ENCODE measurements at places on chromosomes 7 and 10.

GRCh38 chr10:109723305-109723704 is 200.0 kb downstream of the XPNPEP1 start:
- DNase-seq = no peak

DNA sequence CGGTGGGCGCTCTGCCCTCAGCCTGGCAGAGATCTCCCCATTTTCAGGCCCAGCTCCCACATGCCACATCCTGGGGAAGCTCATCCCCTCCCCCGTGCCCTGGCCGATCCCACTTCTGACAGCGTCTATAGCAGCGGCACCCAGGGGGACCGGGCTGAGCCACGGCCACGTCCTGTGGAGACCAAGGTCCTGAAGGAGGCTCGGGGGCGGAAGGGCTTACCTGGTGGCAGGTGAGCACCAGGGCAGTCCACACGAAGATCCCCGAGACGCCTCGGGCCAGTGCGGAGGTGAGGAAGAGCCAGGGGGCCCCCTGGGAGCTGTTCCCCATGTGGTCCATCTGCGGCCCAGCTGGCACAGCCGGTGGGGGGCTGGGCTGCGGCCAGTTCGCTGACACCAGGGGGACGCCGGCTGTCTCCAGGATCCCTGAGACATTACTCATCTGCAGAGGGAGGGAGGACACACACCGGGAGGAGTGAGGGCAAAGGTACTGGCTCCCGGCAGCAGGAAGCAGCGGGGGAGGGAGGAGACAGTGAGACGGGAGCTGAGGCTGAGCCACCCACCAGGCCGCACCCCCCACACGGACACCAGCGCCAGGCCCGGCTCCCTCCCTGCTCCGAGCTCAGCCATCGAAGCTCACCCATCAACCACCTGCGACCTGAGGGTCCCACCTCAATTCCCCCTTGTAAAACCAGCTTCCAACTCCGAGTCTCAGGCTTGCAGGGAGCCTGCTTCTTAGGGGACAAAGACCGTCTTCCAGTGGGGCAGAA is 776 bp downstream of the TMEM184A start:
- peak; percentile 78 for DNase-seq

- no peak for DNase-seq
Observed at GRCh38 chr7:42159130-42159529, 77.9 kb downstream of the GLI3 start.

DNA sequence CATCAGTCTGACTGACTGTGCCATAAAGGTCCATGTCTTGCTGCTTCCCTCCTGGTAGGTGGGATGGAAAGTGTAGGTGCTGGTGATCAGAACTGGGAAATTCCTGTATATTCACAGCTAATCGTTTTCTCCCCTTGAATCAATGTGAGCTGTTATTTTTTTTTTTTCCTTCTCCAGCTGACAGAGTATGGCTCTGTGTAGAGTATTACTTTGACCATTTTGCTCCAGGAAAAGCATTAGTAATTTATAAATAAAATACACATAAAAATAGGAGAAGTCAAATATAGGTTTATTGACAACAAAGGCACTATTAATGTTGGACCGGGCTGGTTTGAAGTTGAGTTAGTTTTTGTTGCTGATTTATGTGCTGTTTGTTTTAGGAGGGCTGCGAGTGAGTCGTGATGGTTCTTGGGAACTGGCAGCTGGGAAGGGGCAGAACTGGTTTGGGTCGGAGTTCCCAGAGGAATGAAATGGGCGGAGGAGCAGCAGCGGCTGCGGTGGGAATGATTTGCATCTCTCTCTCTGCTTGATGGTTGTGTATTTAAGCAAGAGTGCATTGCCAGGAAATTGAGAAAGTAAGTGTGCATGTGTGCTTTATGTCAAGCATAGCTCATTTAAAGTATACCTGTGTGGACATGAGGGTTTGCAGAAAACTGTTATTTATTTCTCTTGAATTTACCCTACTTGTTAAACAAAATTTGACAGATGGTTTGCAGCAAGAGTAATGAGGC is 80.9 kb downstream of the LRMDA start:
- peak; percentile 29 for DNase-seq

DNA sequence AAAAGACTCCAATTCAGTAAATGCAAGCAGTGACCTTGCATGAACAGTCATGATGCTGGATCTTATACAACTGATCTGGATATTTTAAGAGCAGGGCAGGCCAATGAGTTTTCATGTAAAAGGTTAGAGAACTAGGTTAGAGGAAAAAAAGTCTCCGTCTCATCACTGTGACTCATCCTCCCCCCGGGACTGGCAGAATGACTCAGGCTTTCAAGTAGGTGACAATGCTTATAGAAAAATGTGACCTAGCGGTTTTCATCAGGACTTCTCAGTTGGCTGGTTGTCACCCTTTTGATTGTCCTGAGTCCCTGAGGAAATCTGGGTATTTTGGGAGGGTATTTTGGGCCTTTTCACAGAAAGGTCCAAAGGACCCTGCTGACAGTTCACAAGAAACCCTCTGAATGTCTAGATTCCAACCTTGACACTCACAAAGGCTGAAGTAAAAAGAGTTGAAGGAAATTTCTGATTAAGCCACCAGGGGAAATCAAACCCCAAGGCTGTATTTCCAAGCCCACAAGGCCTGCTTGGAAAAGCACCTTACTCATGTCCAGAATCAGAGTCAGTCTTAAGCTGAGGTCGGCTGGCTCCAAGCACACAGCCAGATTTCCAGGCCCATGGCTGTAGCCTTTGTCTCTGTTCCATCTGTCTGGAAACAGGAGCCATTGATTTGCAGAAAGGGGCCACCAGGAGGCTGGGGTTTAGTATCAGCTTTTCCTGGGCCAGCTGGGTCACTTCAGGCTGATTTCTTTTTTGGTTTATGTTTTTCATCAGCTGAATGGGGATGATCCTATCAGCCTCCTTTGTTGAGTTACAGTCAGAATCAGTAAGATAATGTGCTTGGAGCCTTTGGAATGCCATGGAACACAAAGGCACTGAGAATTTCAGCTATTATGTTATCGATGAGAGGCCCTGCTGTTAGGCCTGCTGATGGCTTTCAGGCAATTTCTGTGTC is 226.4 kb upstream of the HABP2 start:
- DNase-seq = peak; percentile 41

DNA sequence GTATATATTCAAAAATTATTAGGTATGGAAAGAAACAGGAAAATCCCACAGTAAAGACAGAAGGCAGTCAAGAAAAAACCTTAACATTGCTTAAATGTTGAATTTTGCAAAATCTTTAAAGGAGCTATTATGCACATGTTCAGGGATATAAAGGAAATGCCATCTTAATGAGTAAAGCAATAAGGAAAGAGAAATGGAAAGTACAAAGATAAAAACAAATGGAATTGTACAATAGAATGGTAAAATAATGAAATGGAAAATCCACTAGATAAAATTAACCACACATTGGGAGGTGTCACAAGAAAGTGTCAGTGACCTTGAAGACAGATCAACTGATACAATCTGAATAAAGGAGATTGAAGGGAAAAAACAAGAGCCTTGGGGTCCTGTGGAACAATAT is 82.0 kb downstream of the KIF20B start:
- DNase-seq = no peak

DNA sequence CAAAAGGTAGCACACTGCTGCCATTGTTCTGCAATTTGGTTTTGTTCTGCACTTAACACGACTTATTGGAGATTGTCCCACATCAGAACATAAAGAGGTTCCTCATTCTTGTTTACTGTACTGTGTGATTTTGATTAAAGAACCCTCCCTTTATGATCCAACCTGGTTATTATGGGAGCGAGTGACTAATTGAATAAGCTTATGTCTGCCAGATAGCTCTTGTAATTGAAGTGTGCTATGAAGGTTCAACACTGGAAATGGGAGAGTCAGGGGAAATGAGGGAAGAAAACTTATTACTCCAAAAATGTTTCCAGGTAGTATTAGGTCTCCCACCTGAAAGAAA is 33.9 kb downstream of the CASP7 start:
- no peak for DNase-seq

- peak; percentile 72 for DNase-seq
Observed at GRCh38 chr10:132630666-132631337, 93.2 kb downstream of the INPP5A start.

DNA sequence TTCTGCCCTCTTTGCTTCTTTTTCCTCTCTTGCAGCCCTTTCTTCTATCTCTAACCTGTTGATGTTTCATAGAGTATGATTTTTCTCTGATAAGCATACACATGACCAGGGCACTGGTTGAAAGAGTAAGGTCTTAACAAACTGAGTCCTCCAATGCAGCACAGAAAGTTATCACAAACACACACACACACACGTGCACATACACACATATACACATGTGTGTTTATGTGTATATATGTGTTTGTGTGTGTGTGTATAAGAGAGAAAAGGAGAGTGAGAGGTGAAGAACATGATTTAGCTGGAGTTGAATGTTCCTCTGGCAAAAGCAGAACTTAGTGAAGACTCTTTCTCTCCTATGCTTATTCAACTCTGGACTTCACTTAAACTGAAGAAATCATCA is 130.0 kb downstream of the KLF6 start:
- DNase-seq = no peak

DNA sequence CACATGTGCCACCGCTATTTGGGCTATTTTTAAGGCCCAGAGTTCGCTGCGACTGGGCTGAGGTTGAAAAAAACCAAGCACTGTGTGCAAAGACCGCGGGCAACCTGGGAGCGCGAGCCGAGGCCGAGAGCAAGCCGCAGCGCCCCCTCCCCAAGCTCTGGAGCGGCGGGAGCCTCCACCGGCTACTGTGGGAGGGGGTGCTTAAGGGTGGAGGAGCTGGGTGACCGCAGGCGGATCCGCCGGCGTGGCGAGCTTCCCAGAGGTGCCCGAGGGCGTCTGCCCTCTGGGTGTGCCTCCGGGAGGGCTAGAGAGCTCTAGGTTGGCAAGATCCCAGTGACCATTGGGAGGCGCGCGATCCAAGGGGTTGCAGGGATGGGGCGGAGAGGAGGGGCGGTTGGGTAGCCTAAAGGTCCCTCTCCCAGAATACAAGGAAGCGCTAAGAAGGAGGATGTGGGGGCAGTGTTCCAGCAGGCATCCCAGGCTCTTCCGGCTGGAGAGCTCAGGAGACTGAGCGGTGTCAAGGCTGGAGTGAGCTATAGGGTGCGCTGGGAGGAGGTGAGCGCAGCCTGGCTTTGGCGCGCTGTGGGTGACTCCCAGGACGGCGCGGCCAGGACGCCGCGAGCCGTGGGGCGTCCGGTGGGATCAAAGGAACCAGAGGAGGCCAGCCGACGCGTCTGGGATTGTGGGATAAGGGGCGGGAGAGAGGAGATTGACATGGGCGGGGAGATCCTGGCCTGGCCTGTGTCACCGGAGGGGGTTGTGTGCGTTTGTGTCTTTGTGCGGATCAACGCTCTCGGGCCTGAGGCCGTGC is 8.0 kb downstream of the DLX5 start:
- DNase-seq = no peak

DNA sequence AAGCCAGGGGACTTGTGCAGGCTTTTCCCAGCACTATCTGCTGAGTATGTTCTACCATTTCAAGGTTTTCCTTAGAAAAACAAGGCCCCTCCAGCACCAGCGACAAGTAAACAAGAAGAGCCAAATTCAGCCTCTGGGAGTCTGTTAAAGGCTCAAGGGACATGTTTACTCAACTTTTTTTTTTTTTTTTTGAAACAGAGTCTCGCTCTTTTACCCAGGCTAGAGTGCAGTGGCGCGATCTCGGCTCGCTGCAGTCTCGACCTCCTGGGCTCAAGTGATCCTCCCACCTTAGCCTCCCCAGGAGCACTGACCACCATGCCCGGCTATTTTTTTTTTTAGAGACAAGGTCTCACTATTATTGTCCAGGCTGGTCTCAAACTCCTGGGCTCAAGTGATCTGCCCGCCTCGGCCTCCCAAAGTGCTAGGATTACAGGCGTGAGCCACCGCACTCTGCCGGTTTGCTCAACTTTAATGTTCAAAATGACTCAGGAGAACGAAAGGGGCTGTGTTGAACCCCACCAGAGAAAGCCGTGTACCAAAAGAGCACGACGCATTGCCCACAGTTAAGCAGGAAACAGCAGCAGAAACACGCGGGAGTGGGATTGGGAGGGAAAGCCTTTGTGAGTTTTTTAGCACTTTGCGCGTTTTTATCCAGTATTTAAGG is 772 bp downstream of the PRDX3 start:
- no peak for DNase-seq

- DNase-seq = no peak
Observed at GRCh38 chr10:59655309-59655708, 54.3 kb downstream of the SLC16A9 start.

- DNase-seq = no peak
Observed at GRCh38 chr10:4337563-4337962, 488.4 kb upstream of the AKR1E2 start.

GRCh38 chr10:21047511-21047910 is 150.4 kb upstream of the NEBL start:
- no peak for DNase-seq

- peak; percentile 10 for DNase-seq
Observed at GRCh38 chr7:27188386-27189294, 3.6 kb upstream of the HOXA11 start.
